ENCODE measurements at places on chromosomes 11 and 22.
A peak's percentile ranks its signal among the peaks of the same experiment; 100 is the strongest.

DNA sequence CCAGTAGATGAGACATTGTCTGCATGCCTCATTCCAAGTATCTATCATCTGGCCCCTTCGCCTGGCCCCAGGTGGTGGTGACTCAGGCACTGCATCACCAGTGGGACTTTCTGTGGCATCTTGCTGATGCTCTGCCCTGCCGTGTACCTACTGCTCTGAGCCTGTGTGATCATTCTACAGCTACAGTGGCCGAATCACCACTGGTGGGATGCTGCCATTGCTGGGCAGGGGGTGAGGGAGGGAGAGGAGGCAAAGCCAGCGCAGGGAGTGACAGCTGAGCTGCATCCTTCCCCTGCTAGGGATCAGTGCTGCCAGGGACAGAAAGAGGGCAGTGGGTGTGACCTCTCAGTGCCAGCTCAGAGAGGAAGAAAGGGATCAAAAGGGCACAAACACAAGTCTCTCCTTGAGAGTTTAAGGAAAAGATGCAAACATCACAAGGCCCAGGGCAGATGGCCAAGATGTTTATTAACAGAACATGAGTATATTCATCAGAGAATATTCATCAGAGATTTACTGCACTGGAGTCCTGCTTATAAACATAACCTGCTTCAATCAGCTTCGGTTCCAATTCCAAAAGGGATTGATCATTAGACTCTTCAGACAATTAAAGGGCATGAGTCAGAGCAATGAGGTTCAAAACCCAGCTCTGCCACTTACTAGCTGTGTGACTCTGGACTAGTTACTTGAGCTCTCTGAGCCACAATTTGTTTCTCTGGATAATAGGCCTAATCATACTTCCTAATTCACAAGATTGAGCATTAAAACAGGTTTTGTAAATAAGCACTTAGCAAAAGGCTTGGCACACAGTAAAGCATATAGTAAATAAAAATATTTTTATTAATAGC lies 109.8 kb downstream of the NAT10 start:
- peak; percentile 19 for DNase-seq

DNA sequence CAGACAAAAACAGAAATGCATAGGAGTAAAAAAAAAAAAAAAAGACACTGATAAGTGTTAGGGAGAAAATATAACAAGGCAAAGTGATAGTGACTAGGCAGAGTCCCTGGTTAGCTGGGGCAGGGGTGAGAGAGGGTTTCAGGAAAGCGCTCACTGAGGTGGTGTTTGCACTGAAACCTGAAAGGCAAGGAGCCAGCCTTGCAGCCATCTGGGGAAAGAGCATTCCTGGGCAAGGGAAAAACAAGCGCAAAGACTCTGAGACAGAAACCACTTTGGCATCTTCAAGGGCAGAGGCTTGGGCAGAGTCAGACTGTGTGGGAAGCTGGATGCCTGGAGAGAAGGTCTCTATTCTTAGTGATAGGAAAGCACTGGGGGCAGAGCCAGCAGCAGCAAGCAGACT lies 14.5 kb downstream of the CLMP start:
- no peak for DNase-seq

- DNase-seq = no peak
These were observed 103.0 kb downstream of the PKNOX2 start for GRCh38 chr11:125267548-125267947.

DNA sequence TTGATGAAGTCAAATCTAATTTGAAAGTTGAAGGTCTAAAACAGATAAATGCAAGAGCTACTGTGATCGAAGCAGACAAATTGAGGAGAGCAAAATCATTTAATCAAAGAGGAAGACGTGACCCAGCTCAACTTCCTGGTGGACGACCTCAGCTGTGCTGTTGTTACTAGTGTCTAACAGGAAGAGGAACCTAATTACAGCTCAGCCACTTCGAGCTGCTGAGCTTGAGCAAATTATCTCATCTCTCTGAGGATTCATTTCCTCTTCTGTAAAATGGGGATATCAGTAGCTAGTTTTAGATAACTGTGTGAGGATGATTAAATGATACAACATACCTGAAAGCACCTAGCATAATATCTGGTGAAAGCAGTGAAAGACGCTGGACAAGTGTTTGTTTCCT lies 48.6 kb upstream of the OLFML1 start:
- DNase-seq = no peak

GRCh38 chr11:99366546-99366945 lies 345.8 kb downstream of the CNTN5 start:
- no peak for DNase-seq

- DNase-seq = no peak
These were observed 565.4 kb downstream of the ETS1 start for GRCh38 chr11:128022007-128022368.

GRCh38 chr22:41320416-41321240 lies 19.3 kb downstream of the ZC3H7B start:
- no peak for DNase-seq

DNA sequence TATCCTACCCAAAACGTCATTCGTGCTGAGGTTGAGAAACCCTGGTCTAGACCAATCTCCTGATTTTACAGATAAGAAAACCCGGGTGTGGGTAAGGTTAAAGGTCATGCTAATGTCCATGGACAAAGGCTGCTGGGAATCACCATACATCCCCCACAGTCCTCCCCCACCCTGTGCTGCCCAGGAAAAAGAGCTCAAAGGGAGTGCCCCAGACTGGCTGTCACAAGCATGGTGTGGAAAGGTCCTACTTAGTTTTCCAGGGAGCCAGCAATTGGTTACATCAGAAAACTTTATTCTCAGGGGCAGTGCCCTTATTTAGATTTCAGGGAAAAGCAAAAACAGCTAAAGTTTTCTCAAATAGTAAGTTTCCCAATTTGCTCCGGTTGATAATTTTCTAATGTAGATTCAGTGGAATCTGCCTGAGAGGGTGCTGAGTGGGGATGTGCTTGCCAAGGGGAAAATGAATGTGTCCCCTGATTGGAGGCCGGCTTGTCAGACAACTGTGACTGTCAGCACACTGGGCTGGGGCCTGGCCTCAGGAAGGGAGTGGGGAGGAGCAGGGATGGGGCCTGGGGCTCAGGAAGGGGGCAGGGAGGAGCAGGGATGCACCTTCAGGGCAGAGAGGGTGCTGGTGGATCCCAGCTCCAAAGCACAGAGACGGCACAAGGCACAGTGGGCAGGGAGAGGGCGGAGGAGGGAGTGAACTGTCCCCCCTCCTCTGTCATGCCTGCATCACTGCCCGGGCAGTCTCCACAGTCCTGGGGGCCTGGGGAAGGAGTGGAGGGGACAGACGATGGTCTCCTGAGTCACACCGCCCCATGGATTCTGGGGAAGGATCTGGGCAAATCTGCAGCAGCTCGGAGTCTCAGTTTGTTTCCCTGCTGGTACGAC lies 263.6 kb downstream of the KIRREL3 start:
- no peak for DNase-seq

DNA sequence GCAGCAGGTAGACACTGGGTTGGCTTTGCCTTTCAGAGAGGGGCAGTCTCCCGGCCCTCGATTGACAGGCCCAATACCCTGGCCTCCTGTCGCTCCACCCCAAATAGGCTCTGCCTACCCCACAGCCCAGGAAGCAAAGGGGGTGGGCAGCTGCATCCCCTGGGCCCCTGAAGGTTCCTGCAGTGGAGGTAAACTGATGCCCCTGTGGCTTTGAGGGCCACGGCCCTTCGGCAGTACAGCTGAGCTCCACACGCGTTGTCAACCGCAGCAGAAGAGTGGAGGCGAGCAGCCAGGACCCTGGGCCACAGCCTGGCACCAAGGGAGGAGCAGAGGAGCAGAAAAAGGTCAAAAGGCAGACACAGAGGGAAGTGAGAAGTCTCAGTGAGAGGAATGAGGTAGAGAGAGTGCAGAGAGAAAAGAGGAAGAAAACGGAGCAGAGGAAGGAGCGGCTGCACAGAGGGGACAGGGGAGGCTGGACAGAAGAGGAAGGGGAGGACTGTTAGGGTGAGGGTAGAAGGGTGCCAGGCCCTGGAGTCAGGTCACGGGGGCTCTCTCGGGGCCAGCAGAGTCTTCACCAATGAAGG lies 64.0 kb downstream of the SLC22A12 start:
- DNase-seq = no peak

DNA sequence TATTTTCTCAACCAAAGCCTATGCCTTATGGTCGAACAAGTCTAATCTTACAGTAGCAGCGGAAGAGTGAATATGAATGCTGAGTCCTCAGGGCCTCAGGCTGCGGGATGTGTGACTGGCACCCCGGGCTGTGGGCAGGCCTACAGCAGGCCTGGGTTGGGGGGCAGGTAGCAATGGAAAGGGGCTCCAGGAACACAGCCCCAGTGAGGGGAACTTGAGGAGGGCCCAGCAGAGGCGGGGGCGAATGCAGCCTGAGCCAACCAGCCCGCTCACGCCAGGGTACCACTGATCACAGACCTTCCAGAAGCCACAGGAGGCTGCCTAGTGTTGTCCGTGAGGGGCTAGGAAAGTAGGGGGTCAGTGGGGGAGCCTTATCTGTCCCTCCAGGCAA lies 11.3 kb upstream of the CD5 start:
- DNase-seq = no peak

- DNase-seq = no peak
These were observed 2413.8 kb upstream of the RAG2 start for GRCh38 chr11:39011797-39012196.

DNA sequence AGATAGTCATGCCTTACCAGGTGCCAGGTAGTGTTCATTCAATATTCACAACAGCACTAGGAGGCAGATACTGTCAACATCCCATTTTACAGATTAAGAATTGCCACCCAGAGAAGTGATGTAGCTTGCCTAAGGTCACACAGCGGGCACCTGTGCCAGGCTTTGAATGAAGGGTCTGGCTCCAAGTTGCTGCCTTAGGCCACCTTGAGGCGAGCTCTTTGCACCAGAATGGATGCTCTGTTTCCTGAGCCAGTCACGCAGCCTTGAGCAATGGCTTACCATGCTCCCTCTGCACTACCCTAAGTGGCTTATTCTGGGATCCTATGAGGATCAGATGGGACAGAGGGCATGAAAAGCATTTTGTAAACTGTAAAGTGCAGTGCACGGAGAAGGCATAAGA lies 25.1 kb upstream of the TIMP3 start:
- no peak for DNase-seq

GRCh38 chr11:69062873-69063651 lies 14.3 kb downstream of the TPCN2 start:
- DNase-seq = no peak

- DNase-seq = no peak
These were observed 1674.3 kb upstream of the RAG2 start for GRCh38 chr11:38272376-38272775.

- no peak for DNase-seq
These were observed 84.6 kb upstream of the NNMT start for GRCh38 chr11:114211444-114212121.

DNA sequence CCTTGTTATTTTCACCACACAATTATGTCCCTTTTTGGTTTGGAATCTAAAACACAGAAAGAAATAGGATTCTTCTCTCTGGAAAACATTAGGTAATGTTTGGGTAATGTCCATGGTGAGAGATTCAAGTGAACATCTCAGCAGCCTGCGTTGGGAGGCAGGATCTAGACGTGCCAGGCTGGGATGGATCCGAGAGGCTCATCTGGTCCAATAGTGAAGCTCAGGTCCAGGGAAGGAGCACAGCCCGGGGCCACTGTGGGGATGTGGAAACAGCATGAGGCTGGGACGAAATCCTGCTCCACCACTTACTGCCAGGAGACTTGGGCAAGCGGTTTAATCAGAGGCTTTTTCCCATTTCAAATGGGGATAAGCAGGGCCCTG lies 109.9 kb downstream of the CSNK2A3 start:
- DNase-seq = no peak

DNA sequence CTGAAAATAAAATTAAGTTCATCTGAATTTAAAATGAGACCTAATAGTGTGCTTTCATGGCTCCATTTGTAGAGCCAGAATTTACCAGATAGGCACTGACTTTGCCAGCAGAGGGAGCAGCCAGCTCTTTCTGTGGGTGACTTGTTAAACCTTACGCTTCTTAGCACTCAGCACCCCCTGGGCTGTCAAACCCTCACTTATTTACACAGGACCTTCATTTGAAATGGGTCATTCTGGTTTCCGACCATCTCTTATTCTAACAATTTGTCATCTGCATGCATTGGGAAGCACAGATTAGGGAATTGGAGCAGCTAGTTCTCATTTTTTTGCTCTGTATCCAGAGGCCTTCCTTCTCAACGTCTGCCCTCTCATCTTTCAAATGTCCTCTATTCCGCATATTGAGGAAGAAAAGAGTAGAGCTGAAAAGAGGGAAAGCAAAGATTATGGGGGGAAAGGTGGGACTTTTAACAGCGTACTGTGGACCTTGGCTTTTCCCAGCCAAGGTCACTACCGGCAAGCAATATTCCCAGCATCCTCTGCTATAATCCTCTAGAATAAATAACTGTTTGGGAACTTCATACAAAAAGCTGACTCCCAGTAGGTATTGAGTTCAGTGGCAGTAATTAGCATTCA lies 3.1 kb downstream of the ASRGL1 start:
- peak; percentile 35 for DNase-seq

- DNase-seq = peak; percentile 69
These were observed at the start of gene CKAP5 for GRCh38 chr11:46845740-46846509. CKAP5 (minus strand) TSS chr11:46846280; CDS start chr11:46821231, 25,049 bp downstream.

- no peak for DNase-seq
These were observed 17.3 kb upstream of the RASD2 start for GRCh38 chr22:35523167-35523947.

GRCh38 chr11:10908215-10908951 lies 50.5 kb upstream of the ZBED5 start:
- DNase-seq = no peak

DNA sequence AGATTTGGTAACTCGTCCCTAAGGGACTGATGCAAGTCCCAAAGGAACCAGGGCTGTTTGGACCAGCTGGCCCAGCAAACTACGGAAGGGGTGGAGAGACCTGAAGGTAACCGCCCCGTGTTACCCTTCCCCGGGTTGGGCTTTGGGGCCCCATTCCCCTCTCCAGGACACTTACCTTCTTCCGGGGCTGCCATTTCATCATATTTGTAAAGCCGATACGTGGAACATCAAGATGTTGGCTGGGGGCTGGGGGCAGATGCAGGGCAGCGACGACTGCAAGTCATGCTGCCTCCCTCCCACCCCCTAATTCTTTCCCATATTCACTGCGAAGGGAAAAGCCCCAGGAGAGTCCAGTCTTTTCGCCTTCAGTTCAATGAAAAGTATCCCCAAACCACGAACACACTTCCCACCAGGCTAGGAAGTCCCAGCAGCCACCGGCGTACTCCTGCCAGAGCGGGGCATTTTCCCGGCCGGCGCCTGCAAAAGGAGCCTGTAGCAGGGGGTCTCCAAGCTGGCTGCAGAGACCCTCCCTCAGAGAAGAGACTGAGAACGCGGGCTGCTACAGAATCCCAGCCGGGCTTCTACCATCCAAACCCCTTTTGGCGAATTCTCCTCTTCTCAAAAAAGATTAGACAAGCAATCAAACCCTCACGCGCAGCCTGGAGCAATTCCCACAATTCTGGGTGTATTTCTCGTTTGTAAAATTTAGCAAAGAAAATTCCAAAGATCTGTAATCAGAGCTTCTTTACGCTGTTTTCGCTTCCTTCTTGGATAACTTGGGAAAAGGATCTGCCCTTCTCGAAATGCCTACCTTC lies 236.7 kb downstream of the TTC28 start:
- no peak for DNase-seq

DNA sequence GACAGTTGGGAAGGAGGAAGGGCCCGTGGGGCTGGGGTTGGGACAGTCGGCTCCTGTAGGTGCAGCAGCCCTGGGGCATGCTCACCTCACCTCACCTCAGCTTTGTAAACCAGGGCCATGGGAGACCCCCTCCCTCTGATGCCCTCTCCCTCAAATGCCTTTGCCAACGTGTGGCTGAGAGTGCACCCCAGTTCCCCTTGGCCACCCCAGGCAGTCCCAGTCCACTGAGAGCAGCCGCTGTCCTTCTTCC lies 4.2 kb upstream of the NEAT1 start:
- DNase-seq = no peak

All from stimulated activated CD8-positive, alpha-beta memory T cell treated with anti-CD3 and anti-CD28 coated beads, Interleukin-2, amount 100 ng/mL, for 1 hour (primary cell).